ENCODE measurements at places on chromosomes 3 and 15.

- DNase-seq, result no peak
Observed at GRCh38 chr15:60609721-60610320, 130.9 kb upstream of the ICE2 start.

GRCh38 chr3:159731254-159731653 lies 257.4 kb upstream of the IL12A start:
- DNase-seq, result no peak

DNA sequence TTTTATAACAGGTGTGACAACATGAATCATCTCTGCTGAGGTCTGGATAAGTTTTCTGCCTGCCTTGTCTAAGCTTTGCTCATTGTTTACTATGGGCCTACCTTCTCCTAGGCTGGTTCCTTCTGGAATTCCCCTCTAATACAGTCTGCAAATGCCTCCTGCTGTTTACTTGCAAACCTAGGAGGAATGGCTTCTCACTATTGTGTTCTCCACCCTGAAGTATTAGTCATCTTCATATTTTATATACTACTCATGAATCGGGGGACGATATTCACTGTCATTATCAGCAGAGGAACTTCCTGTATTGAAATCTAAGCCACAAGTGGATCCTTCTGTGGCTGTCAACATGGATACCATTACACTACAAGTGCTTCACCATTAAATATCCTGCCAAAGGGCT lies 154.8 kb downstream of the PLCL2 start:
- DNase-seq, result no peak

- no peak for DNase-seq
Observed at GRCh38 chr3:111762537-111762936, 96.5 kb upstream of the PHLDB2 start.

GRCh38 chr3:40490916-40491315 lies 14.0 kb downstream of the ZNF619 start:
- DNase-seq, result no peak

- DNase-seq, result peak; percentile 63
Observed at GRCh38 chr3:159263750-159264553, 462.1 kb downstream of the MFSD1 start.

DNA sequence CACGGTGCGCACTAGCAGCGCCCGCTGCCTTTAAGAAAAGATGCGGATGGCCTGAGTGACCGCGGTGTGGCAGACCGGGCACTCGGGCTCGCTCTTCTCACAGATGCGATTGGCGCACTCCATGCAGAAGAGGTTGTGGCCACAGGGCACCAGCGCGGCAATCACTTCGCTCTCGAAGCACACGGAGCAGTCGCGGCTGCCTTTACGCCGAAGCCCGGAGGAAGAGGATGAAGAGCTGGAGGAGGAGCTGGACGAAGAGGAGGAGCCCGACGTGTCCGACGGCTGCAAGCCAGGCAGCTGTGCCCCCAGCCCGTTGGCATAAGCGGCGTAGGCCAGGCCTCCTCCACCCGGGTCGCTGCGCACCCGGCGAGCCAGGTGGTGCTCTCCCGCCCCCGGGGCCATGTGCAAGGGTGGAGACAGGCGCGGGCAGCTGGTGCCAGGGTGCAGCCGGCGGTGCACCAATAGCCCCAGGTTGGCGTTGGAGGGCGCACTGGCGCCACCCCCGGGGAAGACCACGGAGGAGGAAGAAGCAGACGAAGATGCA lies 2.6 kb downstream of the MEX3B start:
- no peak for DNase-seq

DNA sequence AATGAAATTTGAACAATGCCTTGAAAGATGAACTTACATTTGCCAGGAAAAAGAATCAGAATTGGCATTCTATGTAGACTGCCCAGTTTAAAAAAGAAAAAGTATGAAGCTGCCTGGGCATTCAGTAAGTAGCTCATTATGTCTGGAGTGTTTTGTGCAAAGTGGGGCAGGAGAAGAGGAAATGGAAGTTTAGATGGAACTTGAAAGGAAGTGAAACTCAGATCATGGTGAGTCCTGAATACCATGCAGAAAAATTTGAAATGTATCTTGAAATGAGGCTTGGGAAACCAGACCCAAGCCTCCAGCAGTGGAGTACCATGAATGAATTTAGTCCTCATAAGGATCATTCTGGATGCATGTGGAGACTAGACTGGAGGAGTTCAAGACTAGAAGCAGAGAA lies 4.8 kb upstream of the MORC1 start:
- DNase-seq, result no peak

DNA sequence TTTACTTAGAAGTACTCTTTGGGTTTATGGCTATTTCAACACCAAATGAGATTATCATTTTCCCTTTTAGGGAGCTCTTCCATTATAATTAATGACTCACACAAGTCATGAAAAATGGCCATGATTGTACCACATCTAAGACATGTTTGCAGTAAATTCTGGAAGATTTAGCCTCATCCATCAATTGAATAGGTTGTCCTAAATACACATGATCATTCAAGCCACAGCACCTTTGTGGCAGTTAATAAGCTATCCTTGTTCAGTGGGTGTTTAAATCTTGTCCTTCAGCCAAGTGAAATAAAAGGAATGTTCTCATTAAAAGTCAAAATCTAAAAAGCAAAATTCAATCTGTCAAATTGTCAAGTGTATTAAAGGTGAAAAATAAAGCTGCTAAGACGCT lies 237.5 kb downstream of the ZPLD1 start:
- no peak for DNase-seq

GRCh38 chr3:159252772-159253384 lies 451.0 kb downstream of the MFSD1 start:
- peak; percentile 73 for DNase-seq

GRCh38 chr15:35301088-35301487 lies 216.0 kb upstream of the NANOGP8 start:
- DNase-seq, result no peak

DNA sequence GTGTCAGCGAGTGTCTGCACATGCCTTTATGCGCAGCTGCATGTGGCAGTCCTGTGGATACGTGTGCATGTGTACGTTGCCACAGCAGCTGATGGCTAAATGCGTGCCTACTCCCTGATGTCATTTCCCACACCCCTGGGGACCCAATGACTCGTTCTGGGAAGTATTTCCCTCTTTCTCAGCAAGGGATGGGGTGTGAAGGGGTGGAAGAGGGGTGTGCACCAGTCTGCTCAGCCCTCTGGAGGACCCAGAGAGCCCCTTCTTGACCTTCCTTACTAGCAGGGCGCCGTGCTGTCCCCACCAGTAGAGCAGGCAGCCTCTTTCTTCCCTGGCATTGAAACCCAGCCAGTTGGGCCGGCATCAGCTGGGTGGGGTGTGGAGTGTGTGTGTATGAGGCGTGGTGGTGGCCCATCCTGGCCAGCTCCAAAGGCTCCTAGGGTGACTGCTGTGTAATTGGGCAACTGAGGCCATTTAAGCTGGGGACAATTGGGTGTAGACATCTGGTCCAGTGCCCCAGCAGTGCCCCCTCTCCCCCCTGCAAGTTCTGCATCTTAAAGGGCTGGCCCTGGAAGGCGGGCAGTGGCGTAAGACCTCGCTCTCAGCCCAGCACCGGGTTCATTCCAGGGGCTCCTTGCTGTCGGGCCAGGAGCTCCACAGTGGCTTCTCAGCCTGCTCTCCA lies 19.2 kb downstream of the SNX33 start:
- DNase-seq, result no peak

DNA sequence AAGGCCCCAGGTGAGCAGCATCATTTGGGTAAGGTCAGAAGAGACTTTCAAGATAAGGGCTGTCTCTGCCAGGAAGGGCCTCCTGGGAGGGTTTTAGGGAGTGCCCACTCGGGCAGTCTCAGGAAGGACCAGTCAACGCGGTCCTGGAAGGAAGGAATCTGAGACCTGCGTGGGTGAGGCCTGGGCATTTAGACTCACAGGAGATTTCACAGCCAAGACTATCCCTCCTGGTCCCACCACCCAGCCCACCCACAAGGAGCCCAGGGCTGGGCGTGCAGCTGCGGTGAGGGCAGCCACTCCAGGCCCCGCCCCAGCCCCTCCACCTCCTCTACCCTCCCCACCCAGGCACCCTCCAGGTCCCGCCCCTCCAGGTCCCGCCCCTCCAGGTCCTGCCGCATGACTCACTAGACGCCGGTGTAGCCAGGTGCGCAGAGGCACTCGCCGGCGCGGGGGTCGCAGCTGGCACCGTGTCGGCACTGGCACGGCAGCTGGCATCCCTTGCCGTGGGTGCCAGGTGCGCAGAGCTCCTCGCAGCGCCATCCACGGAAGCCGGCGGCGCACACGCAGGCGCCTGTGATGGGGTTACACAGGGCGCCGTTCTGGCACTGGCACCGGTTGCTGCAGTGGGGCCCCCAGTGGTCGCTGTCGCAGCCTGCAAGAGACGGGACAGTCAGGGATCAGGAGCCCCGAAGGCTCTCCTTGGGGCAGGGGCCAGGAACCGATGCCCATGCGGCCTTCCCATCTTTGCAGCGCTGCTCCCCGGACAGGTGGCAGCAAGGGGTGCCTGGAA lies 112.7 kb downstream of the RAB11A start:
- DNase-seq, result no peak
